ENCODE measurements at places on chromosomes 1 and 21. TPM values are rescaled to one million over a fixed set of nuclear protein-coding genes. Genes with fewer than 3 reads are reported as not detected.

Gene S100A7
- not detected for total RNA-seq

Gene SLC35D1
- 10.9 TPM for total RNA-seq

Gene OR6N1
- not detected for total RNA-seq

Gene OR2M3
- total RNA-seq, result not detected

Gene CNR2
- total RNA-seq, result 2.0 TPM

Gene CHML
- total RNA-seq, result 11.6 TPM

Gene GUCA2B
- total RNA-seq, result not detected

Gene SH2D2A
- total RNA-seq, result 89.2 TPM

Gene C8B
- total RNA-seq, result not detected

Gene CTSK
- total RNA-seq, result 6.7 TPM

Gene GSTM1
- total RNA-seq, result not detected

Gene C1QA
- total RNA-seq, result 0.61 TPM

Gene CR2
- total RNA-seq, result 3.5 TPM

DNA sequence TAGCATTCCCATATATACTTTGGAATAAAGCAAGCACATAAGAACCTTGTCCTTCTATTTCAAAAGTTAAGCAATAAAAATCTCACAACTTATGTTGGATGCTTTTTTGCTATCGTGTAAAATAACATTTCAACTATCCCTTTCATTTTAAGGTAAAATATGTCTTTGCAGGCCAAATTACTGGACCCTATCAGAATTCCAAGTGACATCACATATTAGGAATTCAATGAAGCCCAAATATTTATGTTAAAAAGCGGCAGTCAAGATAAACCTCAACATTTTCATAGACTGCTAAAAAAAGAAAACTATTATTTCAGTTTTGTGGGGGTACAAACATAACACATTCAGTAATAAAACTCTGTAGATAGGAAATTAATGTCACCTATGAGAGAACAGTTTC, 252.0 kb downstream of the KCTD3 start:
- DNase-seq, result no peak

GRCh38 chr1:111565079-111565478, 54.5 kb upstream of the RAP1A start:
- no peak for DNase-seq

DNA sequence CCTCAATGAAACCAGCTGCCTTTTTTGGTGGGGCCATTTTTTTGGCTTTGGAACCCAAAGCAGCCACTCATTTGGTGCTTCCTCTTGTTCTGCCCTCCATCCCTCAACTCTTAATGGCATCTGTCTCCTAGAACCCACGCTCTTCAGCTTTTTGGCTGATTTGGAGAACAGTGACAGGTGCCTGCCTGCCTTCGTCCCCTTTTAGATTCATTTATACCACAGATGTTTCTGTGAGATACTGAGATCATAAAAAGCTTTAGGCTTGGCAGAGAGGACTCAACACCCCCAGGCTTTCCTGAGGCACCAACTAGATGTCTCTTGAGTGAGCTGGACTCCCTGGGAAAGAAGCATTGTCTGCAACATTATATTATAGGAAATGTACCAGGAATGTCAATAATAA, 20.4 kb upstream of the YTHDF2 start:
- DNase-seq, result no peak

- DNase-seq, result no peak
Measured at GRCh38 chr1:35426097-35426586, 131.1 kb downstream of the KIAA0319L start.

GRCh38 chr1:221067721-221068120, 188.5 kb downstream of the HLX start:
- no peak for DNase-seq

DNA sequence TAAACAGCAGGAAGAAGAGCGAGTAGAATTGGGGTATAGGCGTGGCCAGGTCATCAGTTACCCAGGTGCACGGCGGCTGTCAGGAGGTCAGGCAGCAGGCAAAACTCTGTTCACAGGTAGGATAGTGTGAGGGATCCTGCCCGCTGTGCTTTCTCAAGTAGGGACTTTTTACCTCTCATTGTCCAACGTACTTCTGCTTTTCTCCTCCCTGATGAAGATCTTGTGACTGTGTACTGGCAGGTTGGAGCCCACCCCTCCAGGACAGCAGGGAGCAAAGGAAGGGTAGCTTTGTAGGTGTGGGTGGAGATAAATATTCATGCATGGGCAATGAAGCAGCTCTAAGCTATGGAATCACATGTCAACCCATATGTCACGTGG, 373.5 kb downstream of the KIF26B start:
- DNase-seq, result no peak

- DNase-seq, result no peak
Measured at GRCh38 chr21:38323721-38324531, 67.1 kb downstream of the KCNJ15 start.

DNA sequence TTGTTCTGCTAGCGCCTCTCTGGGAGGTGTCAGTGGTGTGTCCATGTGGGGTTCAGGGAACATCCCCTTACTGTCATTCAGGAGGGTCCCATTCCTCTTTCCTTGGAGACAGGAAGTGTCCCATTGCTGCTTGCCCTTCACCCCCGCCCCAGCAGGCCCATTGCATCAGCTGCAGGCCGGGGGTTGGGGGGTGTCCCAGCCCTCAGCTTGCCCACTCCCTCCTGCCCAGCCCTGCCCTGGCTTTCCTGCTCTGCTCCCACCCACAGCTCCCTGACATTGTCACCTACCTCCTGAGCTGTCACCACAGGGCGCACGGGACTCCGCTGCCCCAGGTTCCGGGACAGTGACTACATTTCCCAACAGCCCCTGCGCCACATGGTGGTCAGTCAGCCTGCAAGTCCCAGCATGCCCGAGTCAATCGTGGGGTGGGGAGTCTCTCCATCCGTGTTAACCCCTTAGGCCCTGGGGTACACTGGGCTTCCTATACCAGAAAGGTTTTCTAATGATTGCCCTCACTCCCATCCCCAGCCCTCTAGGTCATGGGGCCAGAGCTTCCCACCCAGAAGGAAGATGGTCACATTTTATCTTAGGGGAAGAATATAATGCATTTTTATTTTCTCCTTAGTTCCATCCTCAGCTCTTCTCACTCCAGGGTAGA, at the start of gene INPP5B:
TSS of gene INPP5B (minus strand) at position 351 of the 658 bp plus-strand sequence. CDS start 745 bp downstream, outside the sequence.
- DNase-seq, result peak; percentile 82

GRCh38 chr1:228818296-228818695, 83.0 kb downstream of the RHOU start:
- DNase-seq, result no peak

DNA sequence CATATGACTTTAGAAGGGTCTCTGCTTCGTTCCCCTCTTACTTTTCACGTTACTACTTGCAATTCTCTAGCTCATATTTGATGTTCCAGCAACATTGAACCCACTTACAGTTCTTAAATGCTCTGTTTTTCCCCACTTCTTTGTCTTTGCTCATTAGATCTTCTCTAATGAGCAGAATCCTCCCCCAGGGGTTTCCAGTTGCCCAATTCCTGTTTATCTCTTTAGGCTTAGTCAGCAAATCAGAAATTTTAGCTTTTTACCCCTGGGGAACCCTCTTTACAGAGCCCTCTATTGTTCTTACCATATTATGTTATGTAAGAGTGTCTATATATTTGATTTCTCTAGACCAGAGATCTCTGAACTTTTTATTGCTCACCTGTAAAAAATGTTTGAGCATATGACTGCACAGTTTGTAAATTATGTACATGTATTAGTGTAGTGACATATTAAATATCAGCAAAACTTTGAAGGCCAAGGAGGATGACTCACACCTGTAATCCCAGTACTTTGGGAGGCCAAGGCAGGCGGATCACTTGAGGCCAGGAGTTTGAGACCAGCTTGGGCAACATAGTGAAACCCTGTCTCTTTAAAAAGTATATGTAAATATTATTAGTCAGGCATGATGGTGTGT, 71.4 kb downstream of the FNBP1L start:
- DNase-seq, result no peak

GRCh38 chr1:162179121-162179520, 109.6 kb downstream of the NOS1AP start:
- DNase-seq, result no peak

DNA sequence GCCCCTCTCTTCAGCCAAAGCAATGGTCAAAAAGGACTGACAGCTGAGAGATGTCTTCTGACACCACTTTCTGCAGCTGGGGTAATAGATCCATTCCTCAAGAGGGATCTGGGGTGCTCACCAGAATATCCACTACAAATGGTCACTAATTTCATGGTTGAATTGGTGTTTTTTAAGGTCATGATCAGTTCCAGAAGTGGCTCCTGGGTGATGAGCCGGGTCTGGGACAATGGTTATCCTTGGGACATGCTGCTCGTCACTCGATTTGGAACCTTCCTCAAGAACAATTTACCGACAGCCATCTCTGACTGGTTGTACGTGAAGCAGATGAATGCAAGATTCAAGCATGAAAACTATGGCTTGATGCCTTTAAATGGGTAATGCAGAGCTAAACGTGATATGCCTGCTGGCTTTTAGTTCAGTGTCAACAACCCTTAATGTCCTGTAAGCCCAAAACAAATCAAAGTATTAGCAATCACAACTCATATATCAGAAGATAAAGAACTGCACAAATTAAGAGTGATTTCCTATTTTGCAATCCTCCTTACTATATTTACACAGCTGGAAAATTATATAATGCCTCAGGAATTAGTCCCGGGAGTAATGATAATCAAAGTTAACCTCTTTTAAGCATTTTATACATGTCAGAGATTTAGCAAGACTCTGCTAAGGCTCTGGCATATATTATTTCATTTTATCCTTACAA, 20.1 kb downstream of the FMO3 start:
- no peak for DNase-seq

DNA sequence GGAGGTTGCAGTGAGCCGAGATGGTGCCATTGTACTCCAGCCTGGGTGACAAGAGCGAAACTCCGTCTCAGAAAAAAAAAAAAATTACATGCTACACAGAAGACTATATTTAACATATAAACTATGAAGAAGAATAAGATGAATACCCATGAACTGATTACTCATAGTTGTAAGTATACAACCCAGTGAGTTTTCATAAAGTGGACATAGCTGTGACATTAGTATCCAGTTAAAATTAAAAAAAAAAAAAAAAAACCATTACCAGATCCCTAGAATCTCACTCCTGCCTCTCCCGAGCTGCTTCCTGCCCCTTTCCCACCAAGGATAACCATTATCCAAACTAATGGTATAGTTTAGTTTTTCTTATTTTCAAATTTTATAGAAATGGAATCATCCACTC, 37.4 kb downstream of the UBE4B start:
- DNase-seq, result no peak

DNA sequence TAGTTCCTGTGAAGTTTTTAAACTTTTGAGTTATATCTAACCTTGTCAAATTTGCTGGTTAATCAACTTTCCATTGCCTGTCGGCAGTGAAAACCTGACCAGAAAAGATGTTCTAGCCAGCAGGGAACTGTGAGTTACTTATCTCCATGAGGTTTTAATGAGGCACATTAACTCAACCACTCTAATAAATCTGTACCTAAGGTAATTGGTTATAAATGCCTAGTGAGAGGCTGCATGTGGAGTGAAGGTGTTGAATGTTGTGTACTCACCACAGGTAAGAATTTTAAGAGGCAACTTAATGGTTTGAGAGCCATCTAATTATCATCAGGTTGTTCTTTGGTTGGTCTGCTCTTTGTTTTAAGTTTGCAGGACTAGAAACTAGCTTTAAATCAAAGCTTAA, 138.4 kb upstream of the LHX8 start:
- DNase-seq, result no peak

- no peak for DNase-seq
Measured at GRCh38 chr1:205505076-205505729, 734 bp downstream of the CDK18 start.

DNA sequence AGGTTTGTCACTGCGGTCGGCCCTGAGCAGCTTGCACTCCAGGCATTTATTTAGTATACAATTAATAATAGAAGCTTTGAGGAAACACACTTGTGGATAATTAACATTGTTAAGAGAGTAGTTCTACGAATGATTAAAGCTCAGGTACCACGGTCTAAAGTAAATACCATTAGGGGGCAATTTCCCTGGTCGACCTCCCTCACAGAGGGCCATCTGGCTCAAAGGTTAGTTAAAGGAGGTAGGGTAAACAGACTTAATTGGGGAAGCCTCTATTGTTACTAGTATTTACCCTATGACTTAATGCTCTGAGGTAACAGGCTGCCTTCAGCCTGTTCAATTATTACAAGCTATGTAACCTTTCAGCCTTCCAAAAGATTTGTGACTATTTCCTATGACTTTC, 122.3 kb upstream of the SLC44A3 start:
- no peak for DNase-seq

GRCh38 chr1:210081494-210081893, 143.5 kb downstream of the SYT14 start:
- no peak for DNase-seq

DNA sequence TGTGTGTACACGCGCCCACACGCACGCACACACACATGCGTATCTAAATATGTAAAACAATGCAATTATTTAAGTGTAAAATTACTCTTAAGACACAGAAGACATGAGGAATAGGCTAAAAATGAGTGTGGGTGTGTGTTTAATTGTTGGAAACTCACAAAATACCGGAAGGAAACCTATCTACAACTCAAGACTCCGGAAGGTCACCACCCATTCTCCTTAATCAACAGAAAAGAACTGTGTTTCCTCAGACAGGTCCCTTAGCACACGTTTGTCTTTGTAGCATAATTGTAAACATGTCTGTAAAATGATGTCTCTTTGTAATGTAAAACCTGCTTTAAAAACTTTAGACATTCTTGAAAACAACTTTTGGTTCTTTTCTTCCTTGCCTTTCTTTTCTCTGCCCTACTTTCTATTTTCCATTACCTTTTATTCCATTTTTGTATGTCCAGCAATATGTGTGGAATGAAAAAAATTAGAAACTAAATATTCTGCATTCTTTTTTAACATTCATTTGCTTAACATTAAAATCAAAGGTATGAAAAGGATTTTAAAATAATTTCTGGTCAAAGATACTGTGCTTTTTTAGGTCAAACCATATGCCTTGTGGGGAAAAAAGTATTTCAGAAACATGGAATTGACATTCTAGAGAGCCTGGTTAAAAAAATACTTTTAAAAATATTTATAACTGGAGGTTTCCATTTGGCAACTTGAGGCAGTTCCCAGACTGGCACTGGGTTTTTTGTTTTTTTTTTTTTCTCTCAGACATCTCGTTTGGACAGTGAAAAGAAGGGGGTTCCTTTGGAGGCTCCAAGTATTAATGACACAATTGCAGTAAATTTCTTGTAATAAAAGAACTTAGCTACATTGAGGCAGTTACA, 46.2 kb downstream of the ATP5PF start:
- no peak for DNase-seq

DNA sequence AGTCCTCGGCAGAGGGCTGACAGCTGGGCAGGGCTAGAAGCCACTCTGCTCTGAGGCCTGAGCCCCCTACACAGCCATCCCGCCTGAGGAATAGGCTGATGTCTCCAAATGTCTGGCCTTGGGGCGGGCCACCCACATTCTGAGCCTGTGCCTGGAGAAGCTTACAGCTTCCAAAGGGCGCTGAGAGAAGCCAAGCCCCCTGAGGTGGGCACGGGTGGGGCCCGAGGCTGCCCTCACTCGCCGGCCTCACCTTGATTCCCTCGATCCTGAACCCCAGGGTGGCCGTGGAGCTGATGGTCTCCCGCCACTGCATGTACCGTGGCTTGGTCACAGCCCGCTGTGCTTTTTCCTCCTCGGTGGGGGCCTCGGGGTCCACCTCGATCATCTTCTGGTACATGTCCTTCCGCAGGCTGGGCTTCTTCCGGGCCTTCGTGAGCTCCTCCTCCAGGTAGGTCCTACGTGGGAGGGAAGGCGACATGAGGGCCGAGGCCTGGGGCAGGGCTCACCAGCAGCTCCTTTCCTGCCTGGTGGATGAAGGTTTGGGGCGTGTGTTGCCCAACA, 93.2 kb downstream of the STUM start:
- DNase-seq, result peak; percentile 23
